EH (cell line): ENCODE measurements at places on chromosomes 5 and 9.

GRCh38 chr5:76365561-76365960, 37.5 kb upstream of the IQGAP2 start:
- DNase-seq = no peak

DNA sequence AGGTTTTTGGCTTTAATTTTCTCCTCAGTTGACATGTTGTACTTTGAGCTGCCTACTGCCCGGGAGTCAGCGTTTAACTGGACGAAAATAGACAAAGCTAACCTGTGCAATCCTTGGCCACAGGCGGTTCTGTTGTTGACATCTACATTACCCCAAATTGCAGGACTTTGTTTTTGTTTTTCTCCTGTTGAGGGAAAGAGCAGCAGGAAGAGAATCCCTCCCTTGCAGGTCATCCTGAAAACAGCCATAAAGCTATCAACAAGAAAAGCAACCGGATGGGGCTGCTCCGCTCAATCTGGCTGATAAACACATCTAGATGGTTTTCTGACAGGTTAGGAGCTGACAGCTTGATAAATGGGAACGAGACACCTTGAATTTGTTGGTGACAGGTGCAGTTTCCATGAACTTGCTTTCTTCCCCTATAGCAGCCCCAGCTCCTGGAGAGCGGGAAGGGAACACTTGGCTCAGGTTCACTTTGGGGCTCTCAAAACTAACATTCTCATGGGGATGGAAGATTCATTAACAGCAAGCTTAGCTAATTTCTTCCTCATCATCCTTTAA, 331.5 kb downstream of the SLIT3 start:
- DNase-seq = no peak

GRCh38 chr9:125332527-125332926, 70.9 kb downstream of the GAPVD1 start:
- DNase-seq = no peak

DNA sequence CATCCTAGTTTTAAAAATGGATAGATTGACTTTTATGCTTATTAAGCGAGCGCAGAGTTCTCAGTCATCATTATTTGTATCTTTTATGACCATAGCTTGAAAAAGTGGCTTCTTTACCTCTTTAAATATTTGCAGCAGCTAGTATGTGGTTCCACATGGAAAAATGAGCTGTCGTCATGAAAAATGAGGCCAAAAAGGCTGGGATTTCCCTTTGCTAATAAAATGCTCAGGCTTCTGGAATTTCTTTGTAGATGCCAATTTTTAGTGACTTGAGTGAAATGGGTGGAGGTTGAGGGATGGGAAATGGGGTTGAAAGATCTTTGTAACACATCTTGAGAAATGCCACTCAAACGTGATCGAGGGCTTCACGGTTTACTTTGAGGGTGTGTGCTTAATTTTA, 35.2 kb downstream of the RAI14 start:
- DNase-seq = peak; percentile 84

GRCh38 chr9:272251-273213, 57.9 kb downstream of the DOCK8 start:
- no peak for DNase-seq

DNA sequence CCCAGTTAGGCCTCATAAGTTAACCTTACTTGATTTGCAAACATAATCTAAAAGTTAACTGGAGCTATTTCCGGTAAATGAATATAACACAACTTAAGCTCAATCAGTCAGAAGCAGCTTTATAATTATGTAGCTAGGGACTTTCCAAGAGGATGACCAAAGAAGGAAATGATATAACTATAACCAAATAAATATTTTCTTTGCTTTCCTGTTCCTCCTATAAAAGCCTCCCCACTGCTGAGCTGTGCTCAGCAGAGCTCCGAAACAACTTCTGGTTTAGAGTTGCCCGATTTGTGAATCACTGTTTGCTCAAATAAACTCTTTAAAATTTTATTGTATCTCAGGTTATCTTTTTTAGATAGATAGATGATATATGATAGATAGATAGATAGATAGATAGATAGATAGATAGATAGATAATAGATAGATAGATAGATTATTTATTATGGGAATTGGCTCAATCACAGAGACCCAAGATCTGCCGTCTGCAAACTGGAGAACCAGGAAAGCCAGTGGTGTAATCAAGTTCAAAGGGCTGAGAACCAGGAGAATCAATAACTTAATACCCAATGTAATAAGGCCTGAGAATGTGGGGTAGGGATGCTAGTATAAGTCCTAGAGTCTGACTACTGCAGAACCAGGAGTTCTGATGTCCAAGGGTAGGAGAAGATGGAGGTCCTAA, 19.3 kb upstream of the TMEM161B start:
- DNase-seq = no peak

- DNase-seq = peak; percentile 63
These were observed 32.8 kb upstream of the TNFAIP8 start for GRCh38 chr5:119322948-119323537.

DNA sequence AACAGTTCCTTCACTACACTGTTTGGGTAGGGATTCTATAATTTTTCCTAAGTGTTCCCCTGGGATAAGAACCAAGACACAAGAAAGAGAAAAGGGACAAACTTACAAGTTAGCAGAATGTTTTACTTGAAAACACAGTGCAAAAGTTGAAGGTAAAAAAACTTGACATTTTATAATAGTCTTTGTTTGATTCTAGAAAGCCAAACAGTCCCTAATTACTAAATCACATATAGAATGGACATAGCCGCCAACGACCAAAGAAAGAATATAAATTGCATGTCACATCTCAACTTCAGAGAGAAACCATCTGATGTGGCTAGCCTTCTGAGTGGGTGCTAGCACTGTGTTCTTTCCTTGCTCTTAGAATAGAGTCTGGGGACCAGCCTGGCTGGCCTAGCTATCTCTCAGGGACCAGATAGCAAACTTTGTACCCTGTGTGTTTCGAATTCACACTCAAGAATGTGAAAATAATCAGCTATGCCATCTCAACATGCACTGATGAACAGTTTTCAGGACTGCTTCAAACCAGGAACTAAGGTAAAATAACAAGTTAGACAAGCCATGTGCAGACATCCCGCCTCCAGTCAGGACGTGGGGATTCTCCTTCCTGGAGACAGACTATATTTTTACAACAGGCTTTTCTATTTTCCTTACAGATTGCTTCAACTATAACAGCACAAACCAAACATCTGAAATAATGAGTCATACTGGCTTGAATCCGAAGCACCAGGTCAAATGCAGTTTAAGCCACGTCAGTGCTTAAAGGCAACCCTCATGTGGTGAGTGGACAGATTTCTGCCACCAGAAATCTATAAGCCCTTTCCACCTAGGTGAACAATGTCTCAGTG, 53.7 kb downstream of the LHFPL2 start:
- DNase-seq = peak; percentile 98

DNA sequence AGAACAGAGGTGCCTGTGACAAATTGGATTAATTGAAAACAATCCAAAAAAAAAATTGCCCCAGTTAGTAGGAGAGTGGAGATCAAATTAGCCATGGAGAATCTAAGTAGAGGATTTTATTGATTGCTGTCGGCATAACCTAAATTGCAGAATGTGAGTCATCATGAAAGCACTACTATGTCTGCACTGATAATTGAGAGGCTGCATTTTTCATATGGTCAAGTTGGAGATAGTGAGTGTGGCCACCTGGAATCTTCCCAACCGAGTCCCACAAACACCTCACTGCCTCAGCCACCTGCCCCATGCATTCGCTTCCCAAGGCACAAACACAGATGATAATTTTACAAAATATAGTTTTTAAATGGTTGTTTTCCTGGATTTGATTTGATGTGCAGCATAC, 123.7 kb downstream of the NTRK2 start:
- DNase-seq = peak; percentile 69

DNA sequence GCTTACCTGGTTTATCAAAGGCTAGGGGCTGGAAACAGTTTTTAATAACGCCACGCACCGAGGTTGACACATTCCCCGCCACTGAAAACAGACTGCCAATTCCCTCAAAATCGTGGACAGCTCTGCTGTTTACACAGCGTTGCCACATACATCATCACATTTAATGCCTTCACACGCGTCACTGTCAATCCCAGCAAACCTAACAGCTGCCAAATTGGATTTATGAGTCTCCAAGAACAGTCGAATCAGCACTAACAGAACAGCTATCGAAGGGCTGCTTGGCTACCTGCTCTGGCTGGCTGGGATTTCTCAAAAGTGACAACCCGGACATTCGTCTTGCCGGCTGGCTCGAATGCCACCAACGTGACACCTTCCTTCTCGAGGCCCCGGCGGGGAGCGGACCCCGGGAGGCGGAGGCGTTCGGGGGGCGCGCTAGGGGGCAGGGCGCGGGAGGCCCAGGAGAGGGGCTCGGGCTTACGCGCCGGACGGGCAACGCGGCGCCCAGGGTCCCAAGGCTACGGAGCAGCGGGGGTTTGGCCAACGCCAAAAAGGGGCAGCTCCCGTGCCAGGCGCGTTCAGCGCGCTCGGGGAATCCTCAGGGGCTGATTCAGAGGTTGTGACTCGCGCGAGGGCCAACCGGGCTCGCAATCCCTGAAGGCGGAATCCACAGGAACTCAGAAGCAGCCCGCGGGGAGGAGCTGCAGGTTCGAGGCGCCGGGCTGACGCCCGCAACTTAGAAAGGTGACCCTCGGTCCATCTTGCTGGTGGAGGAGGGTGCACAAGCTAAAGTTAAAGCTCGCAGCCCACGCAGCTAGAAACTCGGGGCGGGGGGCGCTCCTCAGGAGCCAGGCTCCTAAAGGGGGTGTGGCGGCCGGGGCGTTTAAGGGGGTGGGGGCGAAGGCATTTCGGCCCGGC, 1.2 kb downstream of the CDC14B start:
- DNase-seq = peak; percentile 69

GRCh38 chr9:127873223-127873691, 4.2 kb downstream of the AK1 start:
- no peak for DNase-seq

DNA sequence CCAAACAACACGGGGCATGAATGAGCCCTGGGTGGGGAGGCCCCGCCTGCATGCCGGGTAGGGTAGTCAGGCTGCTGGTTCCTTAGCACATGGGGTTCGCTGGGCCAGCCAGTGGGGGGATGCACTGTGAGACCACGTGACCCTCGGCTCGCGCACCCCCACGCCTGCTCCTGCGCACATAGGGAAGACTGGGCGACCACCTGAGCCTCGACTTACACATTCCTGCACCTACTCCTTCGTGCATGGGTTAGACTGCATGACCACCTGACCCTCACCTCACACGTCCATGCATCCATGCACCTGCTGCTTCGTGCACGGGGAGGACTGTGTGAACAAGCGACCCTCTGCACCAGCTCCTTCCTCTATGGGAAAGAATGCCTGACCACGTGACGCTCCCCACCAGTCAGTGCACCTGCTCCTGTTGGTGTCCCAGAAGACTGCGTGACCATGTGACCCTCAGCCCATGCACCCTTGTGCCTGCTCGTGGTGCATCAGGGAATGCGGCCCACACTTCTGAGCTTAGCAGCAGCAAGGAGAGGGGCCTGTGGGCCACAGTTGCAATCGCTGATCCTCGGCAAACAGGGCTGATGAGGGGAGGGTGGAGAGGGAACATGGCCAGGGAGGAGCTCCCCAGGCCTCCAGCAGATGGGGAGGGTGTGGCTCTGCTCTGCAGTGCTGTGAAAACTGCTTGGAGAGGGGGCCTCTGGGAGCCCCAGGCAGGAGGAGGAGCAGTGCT, 18.1 kb downstream of the LPCAT1 start:
- DNase-seq = no peak
